ENCODE measurements at places on chromosomes 1 and 21.

DNA sequence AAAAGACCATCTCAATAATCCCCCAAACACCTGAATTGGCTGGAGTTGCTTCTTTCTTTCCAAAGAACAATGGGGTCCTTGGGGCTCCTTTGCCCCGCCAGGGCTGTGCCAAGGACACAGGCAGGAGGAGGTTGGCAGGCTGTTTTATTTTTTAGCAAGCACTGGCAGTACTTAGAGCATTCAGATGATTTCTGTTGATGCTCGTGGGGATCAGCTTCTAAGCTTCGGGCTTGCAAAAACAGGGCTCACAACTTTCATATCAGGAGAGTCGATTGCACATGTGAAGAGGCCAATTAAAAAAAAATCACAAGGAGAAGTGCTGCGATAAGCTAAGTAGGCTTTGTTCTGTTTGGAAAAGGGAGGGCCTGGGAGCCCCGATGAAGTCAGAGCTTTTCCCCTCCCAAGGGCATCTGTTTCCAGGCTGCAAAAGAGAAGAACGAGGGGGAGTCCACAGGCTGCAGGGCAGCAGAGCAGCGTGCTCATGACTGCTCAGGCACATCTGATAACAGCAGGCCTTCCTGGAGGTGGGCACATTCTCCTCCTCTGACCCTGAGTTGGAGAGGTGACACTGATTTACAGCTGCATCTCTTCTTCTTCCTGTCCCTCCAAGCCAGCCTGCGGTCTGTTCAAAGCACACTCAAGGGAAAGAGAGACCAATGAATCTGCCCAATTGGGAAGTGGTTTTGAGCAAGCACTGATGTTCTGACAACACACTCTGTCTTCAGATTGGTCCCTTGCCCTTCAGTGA lies 27.3 kb upstream of the BCAR3 start:
- DNase-seq, result no peak

DNA sequence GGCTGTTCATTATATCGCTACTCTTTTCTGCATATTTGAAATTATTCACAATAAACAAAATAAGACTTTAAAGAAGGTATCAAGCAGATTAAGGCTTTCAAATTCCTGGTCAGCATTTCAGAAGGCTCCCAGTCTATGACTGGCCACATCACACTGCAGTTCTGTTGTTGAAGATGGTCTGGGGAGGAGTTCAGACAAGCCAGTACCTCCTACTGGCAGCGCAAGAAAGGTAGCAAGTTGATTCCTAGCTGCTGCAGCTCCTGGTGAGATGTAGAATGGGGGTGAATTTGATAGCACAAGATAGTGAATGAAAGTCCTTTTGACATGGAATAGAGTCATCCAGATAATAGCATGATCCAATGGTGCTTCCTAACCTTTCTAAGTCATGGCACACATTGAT lies 88.2 kb upstream of the BEND5 start:
- DNase-seq, result no peak

GRCh38 chr1:203340112-203340790 lies 10.7 kb downstream of the FMOD start:
- DNase-seq, result no peak

- DNase-seq, result no peak
These were observed 7.5 kb downstream of the MX2 start for GRCh38 chr21:41369105-41369919.

DNA sequence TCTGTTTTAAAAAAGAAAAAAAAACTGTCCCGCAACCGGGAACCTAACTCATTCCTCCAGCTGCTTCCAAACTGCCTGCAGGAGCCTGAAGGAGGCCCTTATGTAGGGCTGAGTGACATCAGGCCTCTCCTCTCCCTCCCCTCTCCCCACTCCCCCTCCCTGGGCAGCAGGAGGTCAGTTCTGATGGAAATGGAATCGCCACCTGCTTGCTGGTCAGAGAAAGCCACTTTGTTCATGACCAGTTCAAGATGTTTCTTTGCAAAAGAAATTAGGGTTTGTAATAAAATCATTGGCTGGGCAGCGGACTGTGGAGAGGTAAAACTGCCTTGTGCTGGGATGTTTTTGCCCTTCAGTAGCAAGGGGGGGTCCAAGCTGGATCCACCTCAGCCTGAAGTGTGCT lies at the start of gene MAP1LC3C:
Gene MAP1LC3C (minus strand): TSS at position 73 of the 400 bp plus-strand sequence. CDS start 90 bp downstream, outside the sequence.
- no peak for DNase-seq

DNA sequence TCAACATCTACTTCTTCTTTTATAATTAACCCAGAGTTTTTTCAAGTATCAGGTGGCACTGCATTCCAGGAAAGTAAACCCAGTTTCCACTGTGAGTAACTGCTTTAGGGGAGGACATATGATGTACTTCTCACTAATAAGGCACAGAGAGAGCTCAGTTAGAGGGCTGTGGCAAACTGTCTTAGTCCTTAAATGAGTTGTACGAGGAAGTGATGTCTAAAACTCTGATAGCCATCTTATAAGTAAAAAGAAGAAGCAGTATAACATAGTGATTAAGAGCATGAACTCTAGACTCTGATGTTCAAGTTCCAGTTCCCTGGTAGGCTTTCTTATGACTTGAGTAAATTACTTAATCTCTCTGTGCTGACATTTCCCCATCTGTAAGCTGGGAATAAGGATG lies 58.7 kb upstream of the PTGS2 start:
- DNase-seq, result no peak

DNA sequence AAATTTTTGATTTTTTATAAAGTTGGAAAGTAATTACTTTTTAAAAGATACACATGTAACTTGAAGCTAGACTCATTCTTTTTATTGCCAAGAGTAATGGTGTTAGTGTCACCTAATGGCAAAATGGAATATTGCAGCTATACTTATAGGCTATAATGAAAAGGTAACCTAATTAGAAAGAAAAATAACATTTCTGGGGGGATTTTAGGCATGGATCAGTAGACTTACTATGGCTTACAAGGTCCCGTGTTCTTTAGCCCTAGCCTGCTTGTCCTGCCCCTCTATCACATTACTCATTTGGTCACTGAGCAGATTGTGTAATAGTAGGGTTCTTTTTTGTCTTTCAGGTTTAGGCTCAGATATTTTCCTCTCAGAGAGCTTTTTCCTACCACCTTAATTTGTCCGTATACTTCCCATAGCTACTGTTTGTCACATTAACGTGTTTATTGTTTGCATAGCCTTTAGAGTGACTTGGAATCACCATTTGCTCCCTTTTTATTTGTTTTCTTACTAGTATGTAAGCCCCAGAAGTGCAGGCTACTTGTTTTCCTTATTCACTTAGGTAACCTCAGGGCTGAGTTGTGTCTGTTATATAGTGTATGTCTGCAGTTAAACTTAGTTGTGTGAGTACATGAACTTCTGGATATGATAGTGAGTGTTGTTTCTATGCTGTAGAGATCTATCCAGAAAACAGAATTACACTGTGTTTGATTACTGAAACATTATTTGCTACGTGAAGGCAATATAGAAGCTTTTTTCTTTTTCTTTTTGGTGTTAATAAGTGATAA lies 58.7 kb downstream of the RABGAP1L start:
- no peak for DNase-seq

DNA sequence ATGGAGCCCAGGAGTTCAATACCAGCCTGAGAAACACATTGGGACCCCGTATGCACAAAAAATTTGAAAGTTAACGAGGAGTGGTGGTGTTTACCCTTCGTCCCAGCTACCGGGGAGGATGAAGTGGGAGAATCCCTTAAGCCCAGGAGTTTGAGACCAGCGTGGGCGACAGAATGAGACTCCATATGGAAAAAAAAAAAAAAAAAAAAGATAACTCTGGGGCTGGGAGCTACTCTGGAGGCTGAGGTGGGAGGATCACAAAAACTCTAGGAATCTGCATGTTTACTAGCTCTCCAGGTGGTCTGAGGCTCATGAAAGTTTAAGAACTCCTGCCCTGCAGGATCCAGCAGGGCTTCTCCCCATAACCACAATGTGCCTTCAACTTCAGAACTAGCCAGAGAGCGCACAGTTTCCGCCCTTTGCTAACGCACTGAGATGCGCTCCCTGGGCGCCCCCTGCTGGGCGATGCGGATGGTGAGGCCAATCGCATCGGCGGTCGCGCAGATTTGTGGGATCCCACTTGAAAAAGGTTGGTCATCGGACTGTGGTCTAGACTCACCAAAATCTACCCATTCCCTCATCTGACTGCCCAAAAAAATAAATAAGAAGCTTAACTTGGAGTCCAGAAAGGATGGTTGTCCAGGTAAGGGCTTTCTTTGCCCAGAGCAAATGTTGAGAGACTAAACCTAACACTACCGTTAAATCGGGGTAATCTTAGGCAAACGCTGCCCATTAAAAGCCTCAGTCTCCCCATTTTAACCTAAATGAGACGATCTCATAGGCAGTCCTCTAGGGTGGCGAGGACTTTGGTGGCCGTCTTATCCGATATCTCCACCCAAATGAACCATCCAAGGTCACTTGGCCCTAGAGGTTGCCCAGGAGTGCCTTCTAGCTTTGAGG lies 8.8 kb downstream of the ZNF683 start:
- peak; percentile 86 for DNase-seq

DNA sequence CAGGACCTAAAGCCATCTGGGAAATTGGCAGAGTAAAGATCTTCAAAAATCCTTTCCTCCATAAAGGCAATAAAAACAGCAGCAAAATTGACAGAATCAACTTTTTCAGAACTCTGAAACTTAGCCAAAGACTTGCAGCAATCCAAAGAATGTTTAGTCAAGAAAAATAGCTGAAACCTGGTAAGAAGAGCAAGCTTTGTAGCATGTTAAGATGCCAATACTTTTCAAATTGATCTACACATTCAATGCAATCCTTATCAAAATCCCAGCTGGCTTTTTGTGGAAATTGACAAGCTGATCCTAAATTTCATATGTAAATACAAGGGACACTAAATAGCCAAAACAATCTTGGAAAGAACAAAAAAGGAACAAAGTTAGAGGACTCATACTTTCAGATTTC lies 23.8 kb upstream of the FAM163A start:
- DNase-seq, result no peak

DNA sequence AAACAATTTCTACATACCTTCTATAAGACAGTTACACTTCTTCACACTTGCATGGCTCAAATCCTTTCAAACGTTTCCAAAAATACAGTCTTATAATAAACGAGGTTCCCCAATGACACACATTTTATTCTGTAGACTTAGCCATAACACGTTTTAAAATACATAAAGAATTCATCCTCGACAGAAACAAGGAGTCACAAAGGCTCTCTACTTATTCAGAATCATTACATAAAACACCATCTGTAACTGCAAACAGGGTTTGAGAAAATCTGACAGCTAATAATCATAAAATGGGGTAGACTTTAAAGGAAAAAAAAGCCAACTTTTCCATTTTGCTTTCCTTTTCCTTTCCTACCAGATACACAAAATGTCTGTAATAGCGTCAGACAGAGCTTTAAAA lies 1.8 kb downstream of the PIK3R3 start:
- no peak for DNase-seq

GRCh38 chr1:150213170-150214098 lies 22.5 kb downstream of the ANP32E start:
- peak; percentile 88 for DNase-seq

GRCh38 chr21:45557616-45558043 lies 15.4 kb upstream of the SLC19A1 start:
- no peak for DNase-seq

- DNase-seq, result no peak
These were observed 72.0 kb downstream of the ST6GALNAC5 start for GRCh38 chr1:76939050-76939816.
